ENCODE measurements at places on chromosomes 16 and 17.

- DNase-seq = no peak
Observed at GRCh38 chr16:55468352-55468990, 10.5 kb upstream of the MMP2 start.

GRCh38 chr17:79162012-79162963, 87.7 kb downstream of the ENGASE start:
- no peak for DNase-seq

GRCh38 chr16:22300427-22301071, 3.3 kb downstream of the POLR3E start:
- no peak for DNase-seq

DNA sequence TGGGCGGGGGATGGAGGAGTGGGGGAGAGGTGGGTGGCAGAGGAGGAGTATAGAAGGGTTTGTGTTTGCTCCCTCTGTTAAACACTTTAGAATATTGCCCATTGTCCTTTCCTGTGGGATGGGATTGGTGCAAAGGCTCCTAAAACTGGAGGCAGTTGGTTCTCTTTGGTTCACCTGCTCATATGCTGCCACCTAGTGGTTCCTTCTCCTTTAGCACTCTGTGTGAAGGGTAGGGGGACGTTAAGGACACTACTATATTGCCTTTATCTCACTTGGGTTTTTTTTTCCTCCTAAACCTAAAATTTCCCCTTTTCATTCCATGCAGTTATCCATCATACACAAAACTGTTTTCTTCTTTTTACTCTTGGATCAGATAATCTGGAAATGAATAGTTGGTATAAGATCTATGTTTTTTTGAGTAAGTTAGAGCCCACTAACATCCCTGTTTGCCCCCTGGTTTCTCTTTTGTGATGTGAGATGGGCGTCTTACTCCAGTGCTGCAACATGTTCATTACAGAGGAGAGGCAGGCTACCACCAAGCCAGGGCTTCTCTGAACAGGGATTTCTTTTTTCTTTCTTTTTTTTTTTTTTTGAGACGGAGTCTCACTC, 23.8 kb downstream of the SNX11 start:
- DNase-seq = peak; percentile 33

- peak; percentile 14 for DNase-seq
Observed at GRCh38 chr16:68737046-68737729, at the start of gene CDH1. Gene CDH1, plus strand, starts transcription at chr16:68737292. Its CDS starts 124 bp downstream, at chr16:68737416.

GRCh38 chr17:36942631-36943125, 5.4 kb downstream of the LHX1 start:
- no peak for DNase-seq

DNA sequence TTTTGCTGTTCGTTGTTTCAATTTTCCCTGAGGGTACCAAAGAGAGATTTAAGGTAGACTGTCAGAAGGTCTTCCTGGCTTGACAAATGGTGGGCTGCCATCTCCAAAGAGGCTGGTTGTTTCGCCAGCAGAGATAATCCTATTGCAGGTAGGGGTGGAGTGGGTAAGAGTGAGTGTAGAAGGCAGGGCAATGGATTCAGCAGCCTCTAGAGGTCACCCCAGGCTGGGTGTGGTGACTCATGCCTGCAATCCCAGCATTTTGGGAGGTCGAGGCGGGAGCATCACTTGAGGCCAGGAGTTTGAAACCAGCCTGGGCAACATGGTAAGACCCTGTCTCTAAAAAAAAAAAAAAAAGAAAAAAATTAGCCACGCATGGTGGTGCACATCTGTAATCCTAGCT, 34.6 kb downstream of the DCAKD start:
- DNase-seq = no peak

- DNase-seq = no peak
Observed at GRCh38 chr17:44565866-44566443, 8.7 kb downstream of the FZD2 start.

GRCh38 chr16:17311333-17312093, 159.2 kb downstream of the XYLT1 start:
- DNase-seq = no peak

- DNase-seq = no peak
Observed at GRCh38 chr16:11557801-11558200, 28.9 kb downstream of the LITAF start.

GRCh38 chr17:15490634-15491261, 23.3 kb upstream of the CDRT4 start:
- no peak for DNase-seq

DNA sequence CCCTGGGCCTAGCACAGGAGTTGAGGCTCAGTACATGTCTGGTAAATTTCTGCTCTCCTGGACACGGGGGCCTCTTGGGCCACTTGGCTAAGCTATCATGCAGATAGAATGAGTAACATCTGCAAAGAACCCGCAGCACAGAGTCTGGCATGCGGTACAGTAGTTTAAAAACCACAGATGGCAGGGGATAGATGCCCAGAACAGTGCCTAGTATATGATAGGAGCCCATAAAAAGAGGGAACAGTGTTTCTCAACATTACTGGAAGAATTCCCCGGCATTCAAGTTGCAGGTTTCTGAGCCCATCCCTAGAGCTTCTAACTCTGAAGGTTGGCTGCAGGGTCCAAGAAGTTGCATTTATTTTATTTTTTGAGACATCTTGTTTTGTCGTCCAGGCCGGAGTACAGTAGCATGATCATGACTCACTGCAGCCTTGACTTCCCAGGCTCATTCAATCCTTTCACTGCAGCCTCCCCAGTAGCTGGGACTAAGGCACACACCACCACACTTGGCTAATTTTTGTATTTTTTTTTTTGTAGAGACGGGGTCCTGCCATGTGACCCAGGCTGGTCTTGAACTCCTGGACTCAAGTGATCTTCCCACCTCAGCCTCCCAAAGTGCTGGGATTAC, 5.8 kb downstream of the CDIPT start:
- no peak for DNase-seq

GRCh38 chr16:85077039-85077438, 35.2 kb downstream of the CIBAR2 start:
- DNase-seq = no peak

DNA sequence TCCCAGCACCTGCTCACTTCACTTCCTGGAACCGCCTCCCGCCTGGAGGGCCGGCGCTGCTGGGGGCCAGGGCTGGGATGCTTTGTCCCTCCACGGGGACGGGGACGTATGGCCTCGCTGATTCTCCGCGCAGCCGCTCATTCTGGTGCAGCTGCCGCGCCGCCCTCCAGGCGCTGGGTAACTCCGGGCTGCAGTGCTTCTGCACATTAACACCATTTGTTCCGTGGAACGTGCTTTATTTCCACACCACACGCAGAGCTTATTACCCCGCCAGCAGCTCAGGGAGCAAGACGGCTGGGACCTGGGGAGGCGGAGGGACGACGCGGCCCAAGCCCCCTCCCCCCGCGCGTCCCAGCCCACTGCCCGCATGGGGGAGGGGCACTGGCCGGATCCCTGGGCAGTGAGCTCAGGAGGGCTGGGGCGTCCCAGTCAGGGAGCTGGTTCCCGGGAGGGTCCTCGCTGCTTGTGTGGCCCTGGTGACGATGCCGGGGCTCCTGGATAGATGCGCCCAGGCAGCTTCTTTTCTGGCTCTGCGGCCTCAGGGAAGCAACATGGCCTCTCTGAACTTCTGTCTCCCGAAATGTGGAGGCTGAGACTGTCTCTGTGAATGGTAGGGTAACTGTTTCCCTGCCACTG, 45.4 kb upstream of the ACSF3 start:
- DNase-seq = no peak

GRCh38 chr16:19046062-19046461, 21.4 kb upstream of the COQ7 start:
- no peak for DNase-seq

DNA sequence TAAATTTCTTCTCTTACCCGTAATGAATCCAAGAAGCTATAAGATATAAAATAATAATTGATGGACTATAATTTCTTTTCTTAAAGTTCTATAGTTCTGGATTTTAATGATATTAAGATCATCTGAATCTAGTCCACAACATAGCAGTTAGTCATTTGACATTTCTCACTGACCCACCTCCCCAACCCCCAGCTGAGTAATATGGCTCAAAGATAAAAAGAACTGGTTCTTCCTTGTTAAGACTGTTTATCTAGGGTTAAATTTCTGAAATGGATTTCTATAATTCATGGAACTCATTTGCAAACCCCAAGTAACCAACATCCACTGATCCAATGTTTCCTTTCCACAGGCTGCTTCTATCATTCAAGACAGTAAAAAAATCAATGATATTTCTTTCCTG, 133.9 kb upstream of the SOX9 start:
- no peak for DNase-seq

DNA sequence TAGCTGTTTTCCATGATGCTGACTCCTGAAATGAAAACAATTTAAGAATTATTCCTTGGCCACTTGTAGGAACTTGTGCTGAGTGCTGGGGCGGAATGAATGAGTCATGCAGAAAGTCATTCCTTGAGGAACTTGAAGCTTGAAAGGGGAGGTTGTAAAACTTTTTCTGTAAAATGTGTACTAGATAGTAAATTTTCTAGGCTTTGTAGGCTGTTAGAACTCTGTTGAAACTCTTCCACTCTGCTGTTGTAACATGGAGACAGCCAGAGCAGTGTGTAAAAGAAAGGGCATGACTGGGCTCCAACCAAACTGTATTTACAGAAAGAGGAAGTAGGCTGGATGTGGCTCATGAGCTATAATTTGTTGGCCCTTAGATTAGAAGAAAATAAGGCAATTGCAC, 46.1 kb downstream of the ABCA8 start:
- DNase-seq = no peak

GRCh38 chr17:79980246-79981043, 55.2 kb downstream of the TBC1D16 start:
- DNase-seq = no peak

- no peak for DNase-seq
Observed at GRCh38 chr16:1285669-1286512, 23.5 kb upstream of the UBE2I start.

- no peak for DNase-seq
Observed at GRCh38 chr17:75559958-75560533, 27.6 kb upstream of the MYO15B start.

Data from T-cell (primary cell).